ENCODE measurements at places on chromosomes 6 and 20. TPM values are rescaled to one million over a fixed set of nuclear protein-coding genes. Genes with fewer than 3 reads are reported as not detected.

- H3K27ac ChIP-seq: no peak overlapping the region
- H3K4me1 ChIP-seq: peaks cover 2% of the 10 kb centered on the region
- no peak overlapping the region for H3K4me3 ChIP-seq
- DNase-seq: no peak
Measured at GRCh38 chr6:15460110-15460727, 202.6 kb downstream of the DTNBP1 start.

DNA sequence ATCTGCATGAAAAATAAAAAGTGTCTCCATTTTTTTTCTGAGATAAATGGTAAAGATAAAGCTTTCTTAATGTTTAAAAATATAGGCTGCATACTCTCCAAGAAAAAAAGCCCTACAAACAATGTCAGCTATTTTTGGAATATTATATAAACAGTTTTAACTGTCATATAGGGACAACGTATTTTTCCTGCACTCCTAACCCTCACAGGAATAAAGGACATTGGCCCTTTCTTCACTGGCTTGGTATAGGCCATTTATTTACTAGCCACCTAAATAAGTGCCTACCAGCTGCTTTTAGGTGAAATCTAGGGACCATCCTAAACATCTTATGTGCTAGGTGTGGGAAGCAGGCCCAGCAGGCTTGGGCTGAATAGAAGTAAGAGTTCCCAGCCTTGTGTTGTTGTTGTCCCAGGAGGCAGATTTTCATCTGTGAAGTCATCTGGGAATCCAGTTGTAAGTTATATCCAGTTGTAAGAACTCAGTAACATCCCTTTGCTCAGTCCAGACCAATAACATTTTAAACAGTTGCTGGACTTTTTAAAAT lies 21.3 kb downstream of the FOXO3 start:
- no peak overlapping the region for H3K4me3 ChIP-seq
- no peak overlapping the region for H3K27ac ChIP-seq
- DNase-seq: no peak
- H3K36me3 ChIP-seq: no peaks in the 10 kb centered on the region
- H3K27me3 ChIP-seq: no peaks in the 10 kb centered on the region
- peaks cover 55% of the 10 kb centered on the region for H3K4me1 ChIP-seq

DNA sequence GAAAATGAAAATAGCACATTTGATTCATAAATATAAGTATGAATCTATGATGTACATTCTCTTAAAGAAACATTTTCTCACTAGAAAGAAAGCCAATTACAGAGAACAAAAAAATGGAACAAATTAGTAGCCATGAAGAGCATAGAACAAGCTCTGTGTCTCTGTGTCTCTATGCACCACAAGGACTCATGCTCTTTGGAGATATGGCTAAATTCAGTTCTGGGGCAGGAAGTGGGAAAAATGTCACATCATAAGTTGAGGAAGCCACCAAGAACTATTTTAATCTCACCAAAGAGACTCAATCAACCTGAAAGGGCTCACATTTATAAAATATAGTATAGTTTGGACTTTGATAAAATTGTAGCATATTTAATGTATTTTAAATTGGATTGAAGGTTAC lies 1259.8 kb upstream of the GJE1 start:
- DNase-seq: no peak
- H3K4me1 ChIP-seq: no peaks in the 10 kb centered on the region
- H3K27me3 ChIP-seq: no peaks in the 10 kb centered on the region
- H3K4me3 ChIP-seq: no peak overlapping the region
- H3K27ac ChIP-seq: no peak overlapping the region
- no peaks in the 10 kb centered on the region for H3K36me3 ChIP-seq

GRCh38 chr6:74717591-74717990 lies 488.3 kb downstream of the COL12A1 start:
- H3K36me3 ChIP-seq: no peaks in the 10 kb centered on the region
- H3K4me3 ChIP-seq: no peak overlapping the region
- H3K27ac ChIP-seq: no peak overlapping the region
- no peaks in the 10 kb centered on the region for H3K27me3 ChIP-seq
- H3K4me1 ChIP-seq: no peaks in the 10 kb centered on the region

GRCh38 chr6:82573254-82573972 lies 209.8 kb downstream of the TPBG start:
- H3K36me3 ChIP-seq: no peaks in the 10 kb centered on the region
- H3K4me3 ChIP-seq: no peak overlapping the region
- H3K4me1 ChIP-seq: no peaks in the 10 kb centered on the region
- no peak overlapping the region for H3K27ac ChIP-seq

DNA sequence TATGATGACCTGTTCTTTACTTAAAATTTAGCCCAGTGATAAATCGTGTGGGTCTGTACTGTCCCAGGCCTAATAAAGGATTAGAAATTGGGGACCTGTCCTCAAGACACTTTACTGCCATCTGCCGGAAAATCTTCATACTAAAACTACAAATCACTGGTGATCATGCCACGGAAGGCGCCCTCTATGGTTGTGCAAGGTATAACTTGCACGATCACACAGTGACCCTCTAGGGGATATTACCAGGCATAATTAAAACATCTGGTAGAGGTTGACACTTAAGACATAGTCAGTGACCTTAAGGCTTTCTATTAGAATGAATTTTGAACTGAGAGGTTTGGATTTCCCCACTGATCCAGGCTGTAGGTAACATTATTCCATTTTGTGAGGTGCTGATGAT lies 172.6 kb downstream of the BMP2 start:
- H3K4me3 ChIP-seq: no peak overlapping the region
- H3K4me1 ChIP-seq: no peaks in the 10 kb centered on the region
- H3K27ac ChIP-seq: no peak overlapping the region
- no peaks in the 10 kb centered on the region for H3K27me3 ChIP-seq
- DNase-seq: no peak

- no peak overlapping the region for H3K4me3 ChIP-seq
- H3K4me1 ChIP-seq: peaks cover 5% of the 10 kb centered on the region
- no peak for DNase-seq
- H3K36me3 ChIP-seq: no peaks in the 10 kb centered on the region
- no peaks in the 10 kb centered on the region for H3K27me3 ChIP-seq
- no peak overlapping the region for H3K27ac ChIP-seq
Measured at GRCh38 chr6:4931530-4932227, 72.2 kb downstream of the RPP40 start.

Gene COL9A1
- total RNA-seq: 0.22 TPM

Gene SLPI
- total RNA-seq: 3,615 TPM

Gene TREML1
- total RNA-seq: 1.0 TPM

Gene LY6G6C
- total RNA-seq: not detected

All from kidney (tissue), 22 donors.